ENCODE measurements at places on chromosomes 5 and 9.

DNA sequence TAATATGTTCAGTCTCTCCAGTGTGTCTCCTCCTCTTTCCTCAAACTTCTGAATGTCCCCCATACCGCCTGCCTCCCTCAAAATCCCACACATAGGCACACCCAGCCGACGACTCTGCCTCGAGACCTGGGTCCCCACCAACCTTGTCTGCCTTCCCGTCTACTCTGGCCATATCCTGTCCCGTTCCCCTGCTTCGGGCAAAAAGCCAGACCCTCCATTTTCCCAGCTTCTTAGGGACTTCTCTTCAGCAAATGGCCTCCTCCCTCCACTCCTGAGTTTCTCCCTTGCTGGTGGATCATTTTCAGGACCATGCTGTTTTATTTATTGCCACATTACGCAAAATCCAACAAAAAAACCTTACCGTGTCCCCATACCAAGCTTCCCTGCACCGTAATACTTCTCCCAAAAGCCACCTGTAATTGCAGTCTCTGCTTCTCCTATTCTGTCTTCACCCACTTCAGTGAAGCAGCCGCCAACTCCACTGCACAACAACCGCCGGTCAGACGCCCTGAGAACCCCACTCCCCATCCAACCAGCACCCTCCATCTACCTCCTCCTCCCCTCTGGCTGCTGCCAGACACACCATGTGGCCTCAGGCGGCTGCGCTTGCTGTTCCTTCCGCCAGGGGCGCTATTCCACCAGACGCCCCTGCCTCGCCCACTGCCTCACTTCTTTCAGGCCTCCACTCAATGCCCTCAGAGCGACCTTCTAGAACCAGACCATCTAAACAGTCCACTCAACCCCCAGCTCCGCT, 117.0 kb downstream of the TRPM6 start:
- peak; percentile 21 for DNase-seq

GRCh38 chr5:93431250-93431649, 149.8 kb downstream of the NR2F1-AS1 start:
- no peak for DNase-seq

GRCh38 chr5:74371621-74372020, 268.9 kb downstream of the ENC1 start:
- DNase-seq = no peak

DNA sequence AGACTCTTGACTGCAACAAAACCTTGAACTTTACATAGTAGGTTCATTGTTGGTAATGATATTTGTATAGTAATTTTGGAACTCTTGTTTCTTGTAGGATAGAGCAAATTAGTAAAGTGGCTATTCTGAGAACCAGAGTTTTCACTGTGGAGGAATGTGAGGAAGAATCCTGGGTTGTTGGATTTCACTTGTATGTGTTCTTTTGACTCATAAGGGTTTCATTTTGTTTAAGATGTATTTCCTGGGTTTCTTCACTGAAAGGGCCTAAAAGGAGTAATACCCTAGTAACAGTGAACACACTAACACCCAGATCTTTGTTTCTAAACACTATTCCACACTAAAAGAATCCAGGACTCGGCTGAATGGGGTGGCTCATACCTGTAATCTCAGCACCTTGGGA, 20.1 kb downstream of the TTC1 start:
- no peak for DNase-seq

GRCh38 chr5:127911619-127912018, 171.9 kb upstream of the SLC12A2 start:
- DNase-seq = no peak

DNA sequence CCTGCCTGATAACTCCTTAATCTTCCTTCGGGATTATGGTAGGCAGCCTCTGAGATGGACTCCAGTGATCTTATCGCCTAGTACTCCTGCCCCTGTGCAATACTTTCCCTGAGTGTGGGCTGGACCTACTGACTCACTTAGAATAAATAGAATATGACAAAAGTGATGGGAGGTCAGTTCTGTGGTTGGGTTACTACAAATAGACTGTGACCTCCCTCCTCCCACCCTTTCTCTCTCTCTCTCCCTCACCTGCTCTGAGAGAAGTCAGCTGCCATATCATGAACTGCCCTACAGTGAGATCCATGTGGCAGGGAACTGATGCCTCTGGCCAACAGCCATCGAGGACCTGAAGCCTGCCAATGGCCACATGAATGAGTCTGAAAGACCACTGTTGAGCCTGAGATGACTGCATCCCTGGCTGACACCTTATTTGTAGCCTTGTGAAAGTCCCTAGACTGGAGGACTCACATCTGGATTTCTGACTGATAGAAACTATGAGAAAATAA, 31.7 kb downstream of the NRG2 start:
- no peak for DNase-seq

- no peak for DNase-seq
Measured at GRCh38 chr5:80757290-80757689, 102.5 kb upstream of the DHFR start.

DNA sequence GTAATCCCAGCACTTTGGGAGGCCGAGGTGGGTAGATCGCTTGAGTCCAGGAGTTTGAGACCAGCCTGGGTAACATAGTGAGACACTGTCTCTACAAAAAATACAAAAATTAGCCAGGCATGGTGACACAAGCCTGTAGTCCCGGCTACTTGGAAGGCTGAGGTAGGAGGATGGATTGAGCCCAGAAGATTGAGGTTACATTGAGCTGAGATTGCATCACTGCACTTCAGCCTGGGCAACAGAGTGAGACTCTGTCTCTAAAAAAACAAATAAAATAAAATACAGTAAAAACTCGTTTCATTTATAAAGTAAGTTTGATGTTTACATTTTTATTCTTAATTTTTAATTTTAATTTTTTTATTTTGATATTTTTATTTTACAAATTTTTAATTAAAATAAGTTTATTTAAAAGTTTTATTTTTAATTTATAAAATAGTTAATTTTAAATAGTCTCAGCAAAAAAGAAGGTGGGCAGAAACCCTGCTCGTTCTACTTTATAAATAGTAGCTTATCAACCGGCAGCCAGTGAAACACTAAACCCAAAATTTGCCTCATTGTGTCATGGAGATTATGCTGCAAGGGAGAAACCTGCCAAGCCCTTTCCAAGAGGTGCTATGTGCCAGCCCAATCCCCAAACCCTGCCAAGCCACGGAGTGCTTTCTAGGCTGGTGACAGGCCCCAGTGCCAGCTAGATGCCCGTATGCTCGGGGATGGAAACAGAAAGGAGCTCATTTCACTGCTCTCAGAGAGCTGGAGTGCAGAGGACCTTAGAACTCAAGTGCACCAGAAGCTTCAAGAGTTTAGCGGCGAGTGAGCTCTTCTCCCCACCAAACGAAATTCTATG, 38.9 kb downstream of the SERINC5 start:
- DNase-seq = no peak

DNA sequence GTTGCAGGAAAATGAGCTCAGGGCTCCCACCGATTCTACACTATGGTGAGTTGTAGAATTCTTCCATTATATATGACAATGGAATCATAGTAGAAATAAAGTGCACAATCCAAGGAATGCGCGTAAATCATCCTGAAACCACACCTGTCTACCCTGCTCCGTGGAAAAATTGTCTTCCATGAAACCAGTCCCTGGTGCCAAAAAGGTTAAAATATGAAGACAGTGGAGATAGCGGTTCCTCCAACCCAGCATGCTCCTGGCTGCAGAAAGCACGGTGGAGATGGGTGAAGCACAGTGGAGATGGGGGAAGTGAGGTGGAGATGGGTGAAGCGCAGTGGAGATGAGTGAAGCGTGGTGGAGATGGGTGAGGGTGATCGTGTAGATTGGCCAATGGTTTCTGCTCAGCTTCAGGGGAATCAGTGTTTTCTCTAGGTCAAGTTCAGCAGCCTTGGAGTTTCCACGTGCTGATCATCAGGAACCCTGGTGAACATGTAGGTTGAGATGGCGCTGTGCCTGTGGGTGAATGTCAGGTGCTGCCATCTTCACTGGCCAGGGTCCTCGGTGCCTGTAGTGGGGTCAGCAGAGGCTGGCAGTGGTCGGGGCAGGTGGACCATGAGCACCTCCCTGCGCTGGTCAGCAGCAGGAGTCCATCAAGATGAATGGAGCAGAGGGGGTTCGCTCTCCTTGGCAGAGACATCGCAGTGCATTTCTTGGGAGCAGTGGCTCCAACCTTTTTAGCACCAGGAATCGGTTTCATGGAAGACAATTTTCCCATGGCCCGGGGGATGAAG, 20.3 kb downstream of the PAEP start:
- DNase-seq = no peak

DNA sequence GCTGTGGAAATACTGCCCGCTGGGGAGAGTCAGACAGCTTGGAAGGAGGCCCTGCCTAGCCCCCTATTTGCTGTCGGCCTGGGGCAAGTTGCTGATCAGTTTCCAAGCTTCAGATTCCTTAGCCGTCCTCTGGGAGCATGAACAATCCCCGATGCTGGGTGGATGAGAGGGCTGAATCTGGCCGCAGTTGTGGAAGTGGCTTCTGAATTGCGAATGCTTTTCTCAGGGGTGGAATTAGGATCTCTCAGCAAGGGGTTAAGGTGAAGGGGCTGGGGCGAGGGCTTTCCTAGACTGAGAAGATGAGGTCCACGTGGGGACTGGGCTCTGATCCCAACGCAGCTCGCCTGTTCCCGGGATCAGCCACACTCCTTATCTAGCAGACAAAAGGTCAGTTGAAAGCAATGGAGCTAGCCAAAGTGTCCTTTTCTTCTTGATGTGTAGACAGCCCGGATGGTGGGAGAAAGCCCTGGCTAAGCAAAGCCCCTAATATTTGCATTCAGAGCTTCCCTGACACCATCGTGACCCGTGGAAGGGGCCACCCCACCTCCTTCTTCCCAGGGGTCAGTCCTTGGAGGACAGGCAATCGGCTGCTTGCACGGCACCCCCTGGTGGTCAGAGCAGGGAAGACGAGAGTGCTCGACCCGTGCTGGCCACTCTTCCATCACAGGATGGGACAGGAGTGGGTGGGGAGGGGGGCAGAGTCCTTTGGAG, 54.9 kb downstream of the COL15A1 start:
- peak; percentile 26 for DNase-seq

GRCh38 chr9:130990978-130991777, 17.8 kb upstream of the LAMC3 start:
- no peak for DNase-seq

DNA sequence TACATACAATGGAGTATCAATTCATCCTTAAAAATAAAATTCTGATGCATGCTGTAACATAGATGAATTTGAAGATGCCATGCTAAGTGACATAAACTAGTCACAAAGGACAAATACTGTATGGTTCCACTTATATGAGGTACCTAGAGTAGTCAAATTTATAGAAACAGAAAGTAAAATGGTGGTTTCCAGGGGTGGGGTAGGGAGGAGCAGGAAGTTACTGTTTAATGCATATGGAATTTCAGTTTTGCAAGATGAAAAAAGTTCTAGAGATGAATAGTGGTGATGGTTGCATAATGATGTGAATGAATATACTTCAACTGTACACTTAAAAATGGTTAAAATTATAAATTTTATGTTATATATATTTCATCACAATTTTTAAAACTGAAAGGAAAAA, 57.3 kb upstream of the FNIP1 start:
- no peak for DNase-seq

- no peak for DNase-seq
Measured at GRCh38 chr9:134975253-134975652, 57.5 kb upstream of the FCN1 start.

DNA sequence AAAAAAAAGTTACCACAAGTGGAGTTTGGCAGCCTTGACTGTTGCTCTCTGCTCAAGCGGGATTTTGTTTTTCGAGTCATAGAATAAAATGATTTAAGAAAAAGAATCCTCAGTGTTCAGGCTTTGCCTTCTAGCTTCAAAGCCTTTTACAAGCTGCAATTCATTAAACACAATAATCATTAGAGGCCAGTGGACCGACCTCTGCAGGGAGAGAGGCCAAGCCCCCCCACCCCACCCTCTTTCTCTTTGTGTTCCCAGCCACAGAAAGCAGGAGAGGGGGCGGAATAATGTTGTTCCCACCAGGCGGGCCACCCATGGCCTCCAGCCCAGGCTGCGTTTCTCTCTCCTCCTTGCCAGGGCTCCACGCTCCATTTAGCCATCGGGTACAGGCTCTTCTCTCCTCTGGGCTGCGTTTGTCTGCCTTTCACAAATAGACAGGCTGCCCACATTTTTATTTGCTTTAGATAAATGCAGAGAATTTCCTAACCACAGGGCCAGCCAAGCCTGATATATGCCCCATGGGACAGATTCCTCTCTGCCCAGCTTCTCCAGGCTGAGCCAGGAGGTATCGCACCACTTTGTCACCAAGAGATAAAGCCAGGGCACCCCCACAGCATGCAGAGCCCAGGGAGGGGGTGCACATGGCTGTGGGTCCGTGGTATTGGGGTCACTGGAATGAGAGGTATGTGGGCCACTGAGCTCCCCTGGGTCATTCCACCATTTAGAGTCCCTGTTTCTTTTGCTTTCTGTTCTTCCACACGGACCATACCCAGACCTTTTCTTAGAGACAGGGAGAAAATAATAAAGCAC, 318.8 kb downstream of the PIK3R1 start:
- no peak for DNase-seq

DNA sequence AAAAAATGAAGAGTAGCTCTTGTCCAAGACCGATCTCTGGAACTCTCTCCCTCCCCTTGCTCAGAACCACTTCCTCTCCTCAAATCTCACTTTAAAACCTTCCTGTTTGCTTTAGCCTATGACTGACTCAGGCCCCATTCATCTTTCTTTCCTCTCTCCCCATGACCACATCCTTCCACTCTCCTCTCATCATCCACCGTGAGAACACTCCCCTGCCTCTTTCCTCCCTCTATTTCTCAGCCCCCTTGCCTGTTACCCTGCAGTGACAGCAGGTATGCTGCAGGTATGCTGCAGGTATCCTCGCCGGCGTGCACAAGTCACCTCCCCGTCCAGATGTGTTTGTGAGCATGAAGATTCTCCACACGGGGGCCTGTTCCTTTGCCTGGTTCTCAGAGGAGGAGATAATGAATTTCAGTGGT, 505.3 kb downstream of the CCDC171 start:
- no peak for DNase-seq

GRCh38 chr5:150299571-150300327, 3.0 kb downstream of the ARSI start:
- no peak for DNase-seq

GRCh38 chr9:98135938-98136337, 16.9 kb upstream of the TRIM14 start:
- DNase-seq = no peak

DNA sequence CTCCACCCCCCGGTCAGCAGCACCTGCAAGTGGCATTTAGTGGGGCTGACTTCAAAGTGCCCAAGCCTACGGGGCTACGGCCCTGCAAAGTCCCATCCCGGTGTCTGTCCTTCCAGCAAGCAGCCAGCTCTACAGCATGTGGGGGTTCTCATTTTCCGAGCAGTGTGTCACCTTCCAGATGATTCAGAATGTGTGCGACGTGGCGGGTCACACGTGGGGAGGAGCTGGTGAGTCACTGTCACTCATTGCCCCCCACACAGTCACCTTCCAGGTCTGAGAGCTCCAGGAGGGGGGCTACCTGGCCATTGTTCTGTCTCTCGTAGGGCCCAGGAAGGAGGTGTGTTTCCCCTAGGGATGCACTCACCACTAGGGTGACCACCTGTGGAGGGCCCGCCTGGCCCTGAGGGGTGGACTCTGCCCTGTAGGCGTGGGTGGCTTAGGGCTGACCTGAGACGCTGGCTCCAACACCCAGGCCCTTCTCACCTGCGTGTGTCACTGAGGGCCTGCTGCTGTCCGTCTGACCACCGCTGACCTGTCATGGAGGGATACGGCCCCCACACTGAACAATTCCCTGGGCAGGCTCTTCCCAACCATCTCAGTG, 70.2 kb downstream of the SEMA4D start:
- DNase-seq = peak; percentile 37
